ENCODE measurements at places on chromosomes 6 and 20.

DNA sequence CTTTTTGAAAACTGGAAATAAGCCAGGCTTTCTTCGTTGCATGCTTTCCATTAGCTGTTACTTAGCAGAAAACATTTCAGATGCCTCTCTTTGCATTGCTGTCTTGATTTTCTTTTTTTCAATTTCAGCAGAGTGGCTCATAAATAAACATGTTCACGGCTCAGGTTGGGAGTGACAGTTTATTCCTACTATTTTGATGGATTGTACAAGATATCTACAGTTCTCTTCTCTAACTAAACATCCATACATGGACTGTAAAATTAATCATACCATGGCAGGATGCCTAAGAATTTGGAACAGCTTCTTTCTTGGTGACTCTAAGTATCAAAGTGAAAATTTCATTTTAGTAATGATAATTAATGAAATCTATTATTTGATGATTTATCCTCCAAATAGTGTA is 130.5 kb upstream of the EPHA7 start:
- no peak for DNase-seq

- DNase-seq = no peak
These were observed 29.7 kb upstream of the CD93 start for GRCh38 chr20:23115822-23116221.

DNA sequence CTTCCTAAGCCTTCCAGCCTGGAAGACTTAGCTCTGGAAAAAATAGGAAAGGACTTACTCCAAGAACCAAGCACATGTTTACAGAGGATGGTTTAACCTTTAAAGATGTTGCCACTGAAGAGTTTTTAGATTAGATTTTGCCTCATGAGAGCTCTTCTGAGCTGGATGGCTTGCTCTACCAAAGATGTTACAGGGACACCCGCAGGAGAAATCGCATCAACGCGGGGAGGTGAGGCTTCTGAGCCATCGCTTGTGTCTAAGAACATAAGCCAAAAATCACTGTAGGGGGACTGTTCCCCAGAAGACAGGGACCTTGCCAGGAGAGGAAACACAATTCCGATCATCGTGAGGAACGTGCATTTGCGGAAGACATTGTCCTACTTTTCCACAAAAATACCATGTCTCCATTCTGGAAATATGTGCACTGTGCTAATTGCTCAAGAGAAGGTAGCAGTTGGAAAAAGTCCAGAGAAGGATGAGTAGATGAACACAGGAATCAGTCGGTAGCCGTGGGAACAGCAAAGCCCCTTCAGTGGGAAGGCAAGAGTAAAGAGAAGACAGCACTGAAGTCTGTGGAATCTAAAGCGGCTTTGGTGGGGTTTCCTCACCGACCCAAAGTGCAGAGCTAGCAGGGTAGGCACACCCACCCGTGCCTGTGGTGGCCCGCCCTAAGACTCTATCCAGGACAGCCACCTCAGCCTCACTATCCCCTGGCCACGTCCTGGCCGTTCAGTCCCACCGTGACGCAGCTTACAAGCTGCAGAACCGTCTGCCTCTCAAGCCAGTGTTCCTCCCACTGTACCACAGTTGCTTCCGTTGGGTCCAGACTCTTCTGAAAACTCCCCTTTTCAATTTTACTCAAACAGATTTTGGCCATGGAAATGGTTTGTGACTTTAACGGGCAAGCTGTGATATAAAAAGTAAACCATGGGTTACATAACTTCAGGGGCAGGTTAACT is 334.8 kb downstream of the NRN1 start:
- DNase-seq = no peak

DNA sequence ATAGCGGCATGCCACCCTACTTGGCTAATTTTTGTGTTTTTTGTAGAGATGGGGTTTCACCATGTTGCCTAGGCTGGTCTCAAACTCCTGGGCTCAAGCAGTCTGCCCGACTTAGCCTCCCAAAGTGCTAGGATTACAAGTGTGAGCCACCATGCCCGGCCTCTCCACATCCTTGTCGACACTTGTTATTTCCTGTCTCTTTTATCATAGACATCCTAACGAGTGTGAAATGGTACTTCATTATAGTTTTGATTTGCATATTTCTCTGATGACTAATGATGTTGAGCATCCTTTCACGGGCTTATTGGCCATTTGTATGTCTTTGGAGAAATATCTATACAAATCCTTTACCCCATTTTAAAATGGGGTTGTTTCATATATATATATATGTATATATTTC is 39.0 kb upstream of the ASXL1 start:
- no peak for DNase-seq

- DNase-seq = no peak
These were observed 446.8 kb downstream of the TFAP2B start for GRCh38 chr6:51265426-51265825.
